Occipital lobe (tissue), 3 donors: ENCODE measurements at places on chromosomes 4 and X. TPM values are rescaled to one million over a fixed set of nuclear protein-coding genes. Genes with fewer than 3 reads are reported as not detected.

Gene MAGEC2
- total RNA-seq, result not detected

Gene AMTN
- not detected for total RNA-seq

Gene SPINK2
- not detected for total RNA-seq

Gene ETFDH
- total RNA-seq, result 26.2 TPM

Gene BEND2
- under 0.01 TPM for total RNA-seq

Gene LRIT3
- 0.16 TPM for total RNA-seq

Gene RBM46
- 0.31 TPM for total RNA-seq

Gene ADAMTS3
- 21.5 TPM for total RNA-seq

Gene ANXA3
- total RNA-seq, result 5.1 TPM

Gene WDR17
- 80.5 TPM for total RNA-seq

Gene GYG2
- total RNA-seq, result 5.9 TPM

Gene ARSJ
- total RNA-seq, result 0.31 TPM

Gene CXCL10
- total RNA-seq, result 0.78 TPM

Gene MFAP3L
- 13.9 TPM for total RNA-seq

Gene HTN3
- total RNA-seq, result not detected

Gene CLOCK
- total RNA-seq, result 37.0 TPM

Gene CT45A3
- total RNA-seq, result not detected

Gene PPEF1
- 44.5 TPM for total RNA-seq

Gene NR3C2
- total RNA-seq, result 10.9 TPM

Gene GSX2
- total RNA-seq, result 1.1 TPM

Gene ESX1
- not detected for total RNA-seq

Gene ELOVL6
- 39.0 TPM for total RNA-seq

Gene TMPRSS11A
- total RNA-seq, result not detected

Gene PKD2
- 59.9 TPM for total RNA-seq

Gene PTTG2
- not detected for total RNA-seq

Gene CXCL5
- total RNA-seq, result 0.16 TPM
